ENCODE measurements at places on chromosomes 6 and 20. TPM values are rescaled to one million over a fixed set of nuclear protein-coding genes. Genes with fewer than 3 reads are reported as not detected.

The FAM162B gene
- 5.4 TPM for total RNA-seq

The SAYSD1 gene
- 12.5 TPM for total RNA-seq

The CST7 gene
- not detected for total RNA-seq

The RNF217 gene
- 9.7 TPM for total RNA-seq

Data from cardiac atrium fibroblast (primary cell).